ENCODE measurements at places on chromosomes 3 and 15.

- no peak for DNase-seq
Measured at GRCh38 chr3:142723665-142723967, 218 bp upstream of the TRPC1 start.

DNA sequence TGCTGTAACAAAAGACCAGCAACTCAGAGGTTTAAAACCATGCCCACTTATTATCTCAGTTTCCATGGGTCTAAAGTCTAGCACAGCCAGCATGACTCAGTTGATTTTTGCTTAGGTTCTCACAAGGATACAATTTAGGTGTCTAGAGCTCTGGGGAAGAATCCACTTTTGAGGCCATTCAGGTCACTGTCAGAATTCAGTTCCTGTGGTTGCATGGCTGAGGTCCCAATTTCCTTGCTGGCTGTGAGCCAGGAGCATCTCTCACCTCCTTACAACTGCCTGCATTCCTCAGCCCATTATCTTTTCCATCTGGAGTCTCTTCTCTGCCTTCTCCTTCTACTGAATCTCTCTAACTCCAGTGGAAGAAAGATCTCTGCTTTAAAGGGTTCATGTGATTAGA, 240.5 kb upstream of the CFAP20DC start:
- no peak for DNase-seq

DNA sequence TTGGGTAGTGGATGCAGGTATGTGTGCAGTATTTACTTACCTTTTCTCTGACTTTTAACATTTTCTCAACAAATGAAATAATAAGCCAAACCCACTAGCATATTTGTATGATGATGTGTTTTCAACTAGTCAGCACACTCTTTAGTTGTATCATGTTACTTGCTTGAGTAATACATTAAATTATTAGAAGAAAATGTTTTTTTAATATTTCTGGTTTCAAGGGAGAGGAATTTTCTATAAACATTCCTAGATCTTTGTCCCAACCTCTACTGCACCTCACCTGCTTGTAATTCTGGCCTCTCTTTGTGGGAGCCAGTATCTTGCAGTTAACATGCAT, 161.8 kb upstream of the CBLB start:
- no peak for DNase-seq

- no peak for DNase-seq
Measured at GRCh38 chr15:71364117-71364584, 248.9 kb downstream of the THSD4 start.

DNA sequence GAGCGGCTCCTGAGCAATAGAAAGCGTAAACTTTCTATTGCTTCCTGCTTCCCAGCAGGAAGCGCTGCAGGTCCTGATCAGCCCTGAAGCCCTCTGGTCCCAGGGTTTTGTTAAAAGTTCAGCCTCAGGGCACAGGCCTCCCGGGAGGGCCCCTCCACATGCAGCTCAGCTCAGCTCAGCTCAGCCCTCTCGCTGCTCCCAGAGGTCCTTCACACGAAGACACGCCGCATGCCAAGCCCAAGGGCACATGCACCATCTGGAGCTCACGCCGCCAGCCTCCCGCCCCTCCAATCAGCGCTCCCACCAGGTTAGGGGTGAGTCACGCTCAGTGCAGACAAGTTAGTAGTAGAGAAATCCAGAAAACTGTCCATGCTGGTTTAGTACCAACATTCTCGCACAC, 12.7 kb downstream of the TKT start:
- DNase-seq: no peak

DNA sequence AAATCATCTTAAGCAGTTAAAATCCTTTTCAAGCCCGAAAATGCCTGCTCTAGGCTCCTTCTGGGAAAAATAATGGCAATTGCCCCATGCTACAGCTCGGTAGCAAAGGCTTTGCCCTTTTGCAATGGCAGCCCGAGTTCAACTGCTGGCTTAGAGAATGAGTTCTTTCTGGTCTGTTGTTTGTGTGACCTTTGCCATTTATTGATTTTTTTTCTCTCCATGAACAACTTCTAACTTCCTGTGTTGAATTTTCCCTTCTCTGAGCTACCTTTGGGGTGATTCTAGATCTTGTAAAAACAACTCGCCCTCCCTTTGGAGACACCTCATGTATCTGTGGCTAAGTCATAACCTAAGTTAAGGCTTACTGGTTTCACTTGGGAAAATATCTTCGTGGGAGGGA, 139.3 kb downstream of the PLCH1 start:
- DNase-seq: no peak

DNA sequence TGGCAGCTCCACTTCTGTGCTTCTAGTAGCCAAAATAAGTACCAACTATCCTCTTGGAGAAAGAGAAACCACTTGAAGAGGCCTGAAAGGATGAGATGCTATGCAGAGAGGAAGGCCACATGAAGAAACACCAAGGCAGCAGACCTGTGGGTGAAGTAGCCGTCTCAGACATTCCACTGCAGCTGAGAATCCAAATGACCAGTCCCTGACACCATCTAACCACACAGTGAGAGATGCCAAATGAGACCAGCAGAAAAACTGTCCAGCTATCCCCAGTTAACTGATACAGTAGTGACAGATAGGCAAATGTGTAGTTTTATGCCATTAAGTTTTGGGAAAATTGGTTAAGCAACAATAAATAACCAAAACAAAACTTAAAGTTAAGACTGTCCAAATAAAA, 47.9 kb upstream of the ZSCAN2 start:
- no peak for DNase-seq

- no peak for DNase-seq
Measured at GRCh38 chr15:86526938-86527690, 447.4 kb downstream of the AGBL1 start.

- DNase-seq: no peak
Measured at GRCh38 chr3:187973977-187974870, 179.7 kb upstream of the LPP start.
